Activated T-helper 17 cell treated with anti-CD3 and anti-CD28 coated beads, Interleukin-2, amount 50 U/mL, for 72 hours (primary cell): ENCODE measurements at places on chromosomes 13 and 19. TPM values are rescaled to one million over a fixed set of nuclear protein-coding genes. Genes with fewer than 3 reads are reported as not detected.

Gene PLPP2
- 1.3 TPM for total RNA-seq

Gene NOTCH3
- total RNA-seq = 0.29 TPM

Gene PCSK4
- total RNA-seq = 7.8 TPM

Gene FLT3LG
- 92.8 TPM for total RNA-seq

Gene TMEM190
- total RNA-seq = not detected

Gene TUBB4A
- total RNA-seq = 2.7 TPM

Gene ELF1
- total RNA-seq = 80.1 TPM

DNA sequence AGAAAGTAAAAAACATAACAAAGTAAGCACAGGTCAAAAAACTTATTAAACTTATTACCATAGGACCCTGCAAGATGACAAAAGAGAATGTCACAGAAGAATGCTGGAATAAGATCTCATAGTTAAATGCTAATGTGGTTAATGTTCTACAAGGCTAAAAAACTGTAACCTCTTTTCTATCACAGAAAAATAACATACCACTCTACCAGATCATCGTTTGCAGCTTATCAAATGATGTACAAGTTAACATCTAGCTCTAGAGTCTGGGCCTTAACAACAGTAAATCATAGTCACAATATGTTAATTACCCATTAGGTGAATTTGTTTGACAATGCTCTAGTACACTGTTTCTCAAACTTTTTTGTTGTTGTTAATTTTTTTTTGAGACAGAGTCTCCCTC lies 53.0 kb downstream of the NUFIP1 start:
- ATAC-seq = no peak

- ATAC-seq = no peak
These were observed 192.7 kb upstream of the MIR17HG start for GRCh38 chr13:91154558-91155353.

DNA sequence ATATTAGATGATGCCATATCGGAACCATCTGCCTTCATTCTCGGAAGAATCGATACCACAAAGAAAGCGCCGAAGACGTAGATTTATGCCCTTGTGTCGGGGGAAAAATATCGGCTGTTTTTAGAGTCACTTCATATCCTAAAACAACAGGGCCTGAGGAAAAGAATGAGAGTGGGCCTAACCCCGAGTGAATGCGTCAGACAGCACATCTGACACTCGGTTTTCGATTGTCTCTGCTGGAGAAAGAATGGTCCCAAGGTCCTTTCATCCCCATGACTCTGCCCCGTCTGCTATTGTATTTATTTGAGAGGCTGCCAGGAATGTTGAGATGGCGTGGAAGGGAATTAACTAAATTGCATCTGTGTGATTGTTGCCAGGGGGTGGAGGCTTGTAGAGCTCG lies 46.1 kb downstream of the CHST8 start:
- ATAC-seq = no peak

DNA sequence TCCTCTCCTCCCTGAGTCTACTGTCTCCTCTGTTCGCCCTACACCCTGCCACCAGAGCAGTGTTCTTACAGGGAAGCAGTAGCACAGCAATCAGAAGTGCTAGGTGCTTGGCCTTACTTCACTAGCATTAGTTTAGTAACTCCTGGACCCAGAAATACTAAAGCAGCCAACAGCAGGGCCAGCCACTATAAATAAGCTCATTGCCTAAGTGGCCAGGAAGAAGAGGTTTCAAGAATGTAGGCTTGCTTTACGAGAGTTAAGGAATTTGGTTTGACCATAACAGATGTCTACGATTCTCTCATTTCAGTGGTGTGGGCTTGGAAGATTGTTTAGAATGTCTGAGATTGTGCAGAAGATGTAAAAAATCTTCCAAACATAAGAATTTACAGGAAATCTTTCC lies 103.3 kb downstream of the ZAR1L start:
- ATAC-seq = no peak

DNA sequence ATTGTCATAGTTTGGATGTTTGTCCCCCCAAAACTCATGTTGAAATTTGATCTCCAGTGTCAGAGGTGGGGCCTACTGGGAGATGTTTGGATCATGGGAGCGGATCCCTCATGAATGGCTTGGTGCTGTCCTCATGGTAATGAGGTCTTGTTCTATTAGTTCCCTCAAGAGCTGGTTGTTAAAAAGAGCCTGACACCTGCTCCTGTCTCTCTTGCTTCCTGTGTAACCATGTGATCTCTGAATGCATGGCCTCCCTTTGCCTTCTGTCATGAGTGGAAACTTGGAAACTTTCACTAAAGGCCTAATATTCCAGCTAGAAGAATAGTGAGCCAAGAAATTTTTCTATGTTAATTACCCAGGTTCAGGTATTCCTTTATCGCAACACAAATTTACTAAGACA lies 311.4 kb upstream of the ATXN8OS start:
- no peak for ATAC-seq
